ENCODE measurements at places on chromosomes 16 and 17. TPM values are rescaled to one million over a fixed set of nuclear protein-coding genes. Genes with fewer than 3 reads are reported as not detected.

KRTAP9-4 gene
- total RNA-seq, result not detected

OTOA gene
- total RNA-seq, result not detected

ABCA10 gene
- 0.27 TPM for total RNA-seq

PLK1 gene
- 120 TPM for total RNA-seq

All from activated CD4-positive, alpha-beta T cell treated with anti-CD3 and anti-CD28 coated beads for 36 hours (primary cell).